Progenitor cell of endocrine pancreas (in vitro differentiated cells): ENCODE measurements at places on chromosomes 16 and 17.

- no peak for DNase-seq
- peaks cover 13% of the 10 kb centered on the region for H3K36me3 ChIP-seq
- no peak overlapping the region for H3K27ac ChIP-seq
- H3K4me3 ChIP-seq = no peak overlapping the region
- no peaks in the 10 kb centered on the region for H3K4me1 ChIP-seq
Measured at GRCh38 chr16:19595043-19595767, 39.7 kb downstream of the VPS35L start.

GRCh38 chr17:44095647-44096496 is 25.3 kb downstream of the G6PC3 start:
- peak; percentile 52 for DNase-seq
- H3K4me1 ChIP-seq = peaks cover 7% of the 10 kb centered on the region
- H3K36me3 ChIP-seq = no peaks in the 10 kb centered on the region
- H3K27me3 ChIP-seq = no peaks in the 10 kb centered on the region
- peak overlapping the region; percentile 64 for H3K4me3 ChIP-seq

DNA sequence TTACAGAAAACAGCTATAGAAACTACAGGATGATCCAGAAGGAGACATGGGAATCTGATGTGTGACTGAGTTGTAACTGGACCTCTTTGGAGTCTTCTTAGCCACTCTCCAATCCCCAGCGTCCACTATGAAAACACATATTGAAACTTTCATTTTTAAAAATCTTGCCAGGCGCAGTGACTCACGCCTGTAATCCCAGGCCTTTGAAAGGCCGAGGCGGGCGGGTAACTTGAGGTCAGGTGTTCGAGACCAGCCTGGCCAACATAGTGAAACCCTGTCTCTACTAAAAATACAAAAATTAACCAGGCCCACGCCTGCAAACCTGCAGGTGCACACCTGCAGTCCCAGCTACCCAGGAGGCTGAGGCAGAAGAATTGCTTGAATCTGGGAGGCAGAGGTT is 53.3 kb downstream of the HIC1 start:
- H3K27ac ChIP-seq = no peak overlapping the region
- peaks cover 13% of the 10 kb centered on the region for H3K4me1 ChIP-seq
- DNase-seq = no peak
- no peak overlapping the region for H3K4me3 ChIP-seq

- peaks cover 29% of the 10 kb centered on the region for H3K36me3 ChIP-seq
- no peaks in the 10 kb centered on the region for H3K27me3 ChIP-seq
- no peak for DNase-seq
- peak overlapping the region; percentile 21 for H3K27ac ChIP-seq
- no peak overlapping the region for H3K4me3 ChIP-seq
Measured at GRCh38 chr17:43517161-43517560, 29.0 kb downstream of the ETV4 start.

DNA sequence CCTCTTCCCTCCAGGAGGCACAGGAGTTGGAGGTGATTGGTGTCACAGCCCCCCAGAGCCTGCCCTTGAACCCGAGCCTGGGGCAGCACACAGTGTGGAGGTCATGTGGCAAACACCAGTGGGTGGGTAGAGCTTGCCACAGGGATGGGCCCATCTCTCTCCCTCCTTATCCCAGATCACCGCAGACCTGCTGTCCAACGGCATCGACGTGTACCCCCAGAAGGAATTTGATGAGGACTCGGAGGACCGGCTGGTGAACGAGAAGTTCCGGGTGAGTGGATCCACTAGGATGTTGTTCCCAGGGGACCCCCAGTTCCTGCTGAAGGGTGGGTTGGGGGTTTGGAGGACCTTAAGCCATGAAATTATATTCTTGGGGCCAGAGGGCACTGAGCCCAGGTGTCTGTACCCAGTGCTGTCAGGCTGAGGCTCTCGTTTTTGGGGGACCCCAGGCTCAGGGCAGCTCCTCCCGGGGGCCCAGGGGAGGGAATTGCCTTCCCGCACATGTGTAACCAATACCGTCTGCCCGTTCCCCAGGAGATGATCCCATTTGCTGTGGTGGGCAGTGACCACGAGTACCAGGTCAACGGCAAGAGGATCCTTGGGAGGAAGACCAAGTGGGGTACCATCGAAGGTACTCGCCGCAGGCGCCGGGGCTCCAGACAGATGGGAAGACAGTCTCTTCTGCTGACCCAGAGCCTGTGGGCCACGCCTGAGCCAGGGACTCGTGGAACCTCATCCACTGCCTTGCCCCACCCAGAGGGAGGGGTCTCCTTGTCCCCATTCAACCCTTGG is 351.9 kb downstream of the SEC14L1 start:
- H3K36me3 ChIP-seq = peaks cover 3% of the 10 kb centered on the region
- H3K4me3 ChIP-seq = no peak overlapping the region
- H3K27ac ChIP-seq = no peak overlapping the region
- no peak for DNase-seq
- no peaks in the 10 kb centered on the region for H3K27me3 ChIP-seq
- no peaks in the 10 kb centered on the region for H3K4me1 ChIP-seq
